ENCODE measurements at places on chromosomes 5 and 9. TPM values are rescaled to one million over a fixed set of nuclear protein-coding genes. Genes with fewer than 3 reads are reported as not detected.

OR1J2 gene
- total RNA-seq: not detected

DNA sequence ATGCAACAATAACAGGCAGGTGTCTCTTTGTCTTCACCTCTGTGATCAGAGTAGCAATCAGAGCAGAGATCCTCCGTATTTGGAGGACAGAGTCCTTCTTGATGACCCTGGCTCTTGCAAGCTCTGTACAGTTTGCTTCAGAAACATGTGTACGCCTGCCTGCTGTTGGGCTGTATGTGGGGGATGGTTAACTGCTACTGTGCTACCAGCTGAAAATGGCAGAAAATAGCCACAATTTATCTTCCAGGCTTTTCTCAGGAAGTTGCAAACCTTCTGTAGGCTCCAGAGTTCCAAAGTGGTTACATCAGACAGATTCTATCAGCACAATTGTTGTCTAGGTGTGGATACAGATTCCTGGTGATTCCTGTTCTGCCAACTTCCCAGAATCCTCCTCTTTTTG, 35.5 kb downstream of the DDX46 start:
- no peak for DNase-seq

ADAMTS16 gene
- 0.27 TPM for total RNA-seq

- DNase-seq: no peak
Measured at GRCh38 chr9:17082343-17083064, 52.3 kb upstream of the CNTLN start.

- no peak for DNase-seq
Measured at GRCh38 chr9:114824110-114824509, 18.3 kb upstream of the TNFSF15 start.

TMC1 gene
- not detected for total RNA-seq

DNA sequence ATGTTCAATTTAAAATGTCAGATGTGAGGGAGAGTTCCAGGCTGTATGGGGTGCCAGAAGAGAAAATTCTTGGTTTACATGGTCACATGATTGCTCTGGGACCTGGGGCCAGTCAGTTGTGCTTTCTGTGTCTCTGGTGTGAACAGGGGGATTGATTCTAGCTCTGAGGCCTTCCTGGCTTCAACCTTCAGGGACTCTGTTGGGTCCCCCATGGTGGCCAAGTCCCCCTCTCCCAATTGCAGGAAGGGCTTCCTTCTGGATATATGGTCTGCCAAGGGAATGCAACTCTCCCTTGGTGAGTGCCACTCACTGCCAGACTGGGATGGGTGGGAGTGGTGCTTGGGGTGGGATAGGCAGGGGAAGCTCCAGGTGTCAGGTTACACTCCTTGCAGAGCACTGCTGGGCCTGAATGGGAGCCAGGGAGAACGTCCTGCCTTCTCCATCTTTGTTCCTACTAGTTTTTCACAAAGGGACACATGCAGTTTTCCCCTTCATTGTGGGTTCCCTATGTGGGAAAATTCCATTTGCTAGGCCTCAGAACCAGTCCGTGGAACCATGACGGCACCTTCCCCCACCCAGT, 153.2 kb downstream of the MELK start:
- no peak for DNase-seq

- no peak for DNase-seq
Measured at GRCh38 chr5:62450259-62450658, 37.7 kb downstream of the IPO11 start.

DNA sequence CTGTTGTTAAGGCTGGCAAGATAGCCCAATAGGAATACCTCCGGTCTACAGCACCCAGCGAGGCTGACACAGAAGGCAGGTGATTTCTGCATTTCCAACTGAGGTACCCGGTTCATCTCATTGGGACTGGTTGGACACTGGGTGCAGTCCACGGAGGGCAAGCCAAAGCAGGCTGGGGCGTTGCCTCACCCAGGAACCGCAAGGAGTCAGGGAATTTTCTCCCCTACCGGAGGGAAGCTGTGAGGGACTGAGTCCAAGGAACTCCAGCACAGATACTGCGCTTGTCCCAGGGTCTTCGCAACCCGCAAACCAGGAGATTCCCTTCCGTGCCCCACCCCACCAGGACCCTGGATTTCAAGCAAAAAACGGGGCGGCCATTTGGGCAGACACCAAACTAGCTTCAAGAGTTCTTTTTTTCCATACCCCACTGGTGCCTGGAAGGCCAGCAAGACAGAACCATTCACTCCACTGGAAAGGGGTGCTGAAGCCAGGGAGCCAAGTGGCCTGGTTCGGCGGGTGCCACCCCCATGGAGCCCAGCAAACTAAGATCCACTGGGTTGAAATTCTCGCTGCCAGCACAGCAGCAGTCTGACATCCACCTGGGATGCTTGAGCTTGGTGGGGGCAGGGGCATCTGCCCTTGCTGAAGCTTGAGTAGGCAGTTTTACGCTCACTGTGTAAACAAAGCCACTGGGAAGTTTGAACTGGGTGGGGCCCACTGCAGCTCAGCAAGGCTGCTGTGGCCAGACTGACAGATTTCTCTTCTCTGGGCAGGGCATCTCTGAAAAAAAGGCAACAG, 647.2 kb downstream of the BNC2 start:
- no peak for DNase-seq

DNA sequence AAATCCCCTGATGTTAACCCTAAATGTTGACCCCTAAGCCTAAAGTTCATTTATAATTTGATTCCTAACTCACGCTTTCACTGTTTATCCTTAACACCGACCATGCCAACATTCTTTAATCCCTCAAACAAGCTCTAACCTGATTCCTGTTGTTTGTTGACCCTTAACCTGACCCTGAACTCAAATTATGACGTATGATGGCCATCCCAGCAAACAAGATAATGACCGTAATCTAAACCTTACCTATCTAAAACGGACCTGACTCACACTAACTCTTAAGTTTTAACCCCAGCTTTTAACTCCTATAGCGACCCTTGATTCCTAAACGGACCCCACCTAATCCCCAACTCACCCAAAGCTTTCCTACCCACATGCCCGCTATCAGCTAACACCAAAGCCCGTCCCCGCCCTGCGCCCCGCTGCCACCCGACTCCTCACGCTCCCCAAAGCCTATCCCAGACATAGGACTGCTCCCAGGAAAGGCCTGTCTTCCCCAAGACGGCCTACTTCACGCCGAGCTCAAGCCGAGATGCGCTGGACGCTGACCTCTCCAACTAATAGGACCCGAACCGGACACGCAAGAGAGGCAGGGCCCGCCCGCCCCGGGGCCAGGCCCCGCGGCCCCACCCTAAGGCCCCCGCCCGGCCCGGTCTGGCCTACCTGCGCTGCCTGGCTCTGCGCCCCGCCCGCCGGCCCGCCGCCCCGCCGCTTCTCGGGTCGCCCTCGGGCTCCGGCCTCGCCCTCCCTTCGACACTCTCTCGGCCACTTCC, 395 bp downstream of the TLN1 start:
- DNase-seq: no peak

- no peak for DNase-seq
Measured at GRCh38 chr9:123631862-123632261, 275.9 kb downstream of the CRB2 start.

DNA sequence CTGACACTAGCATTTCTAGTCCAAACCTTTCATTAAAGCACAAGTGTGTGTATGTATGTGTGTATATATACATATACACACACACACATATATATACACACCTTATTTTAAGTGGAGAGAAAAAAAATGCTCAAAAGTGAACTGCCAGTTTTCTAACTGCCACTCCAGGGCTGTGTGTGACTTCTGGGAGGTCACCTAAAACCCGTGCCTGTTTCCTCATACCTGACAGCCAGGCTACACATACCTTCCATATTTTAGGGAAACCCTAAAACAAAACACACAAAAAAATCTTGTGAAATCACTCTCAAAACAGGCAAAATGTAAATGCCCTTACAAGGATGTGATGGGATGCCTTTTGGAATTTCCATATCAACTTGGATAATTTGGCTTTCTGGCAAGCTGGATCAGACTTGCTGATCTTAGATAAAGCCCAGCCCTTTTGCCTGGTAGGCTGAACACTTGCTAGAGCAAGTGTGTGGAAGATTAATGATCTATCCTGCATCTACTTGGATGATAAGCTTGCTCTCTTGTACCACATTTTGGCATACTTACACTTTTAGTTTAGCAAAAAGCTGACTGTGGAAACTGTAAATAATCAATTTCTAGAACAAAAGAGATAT, 127.8 kb downstream of the GNAQ start:
- DNase-seq: no peak

PLCXD3 gene
- 39.6 TPM for total RNA-seq

DNA sequence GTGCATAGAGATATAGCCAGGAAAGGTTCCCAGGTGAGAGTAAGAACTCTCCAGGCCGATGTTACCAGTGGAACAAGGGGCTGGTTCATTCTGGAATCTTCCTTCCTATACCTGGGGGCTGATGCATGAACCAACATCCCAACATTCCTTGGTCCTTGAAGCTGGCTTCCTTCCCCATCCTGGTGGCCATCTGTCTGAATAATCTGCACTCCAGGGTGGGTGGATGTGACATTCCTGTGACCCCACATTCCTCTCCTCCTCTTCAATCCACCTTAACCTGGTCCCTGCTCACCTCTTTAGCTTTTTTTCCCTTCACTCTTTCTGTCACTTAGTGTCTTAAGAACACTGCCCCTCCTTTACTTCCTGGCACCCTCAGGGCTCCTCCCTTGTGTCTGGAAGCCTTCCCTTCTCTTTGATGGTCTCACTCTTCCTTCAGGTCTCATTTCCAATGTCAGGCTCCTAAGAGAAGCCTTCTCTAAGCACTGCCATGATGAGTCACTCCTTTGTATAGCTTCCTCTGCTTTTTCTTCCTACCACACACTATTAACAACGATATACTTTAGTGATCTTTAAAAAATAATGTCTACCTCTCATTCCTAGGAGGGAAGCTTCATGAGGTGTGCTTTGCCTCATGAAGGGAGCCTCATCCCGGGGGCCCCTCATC, 80.3 kb downstream of the BOD1 start:
- DNase-seq: no peak

DNA sequence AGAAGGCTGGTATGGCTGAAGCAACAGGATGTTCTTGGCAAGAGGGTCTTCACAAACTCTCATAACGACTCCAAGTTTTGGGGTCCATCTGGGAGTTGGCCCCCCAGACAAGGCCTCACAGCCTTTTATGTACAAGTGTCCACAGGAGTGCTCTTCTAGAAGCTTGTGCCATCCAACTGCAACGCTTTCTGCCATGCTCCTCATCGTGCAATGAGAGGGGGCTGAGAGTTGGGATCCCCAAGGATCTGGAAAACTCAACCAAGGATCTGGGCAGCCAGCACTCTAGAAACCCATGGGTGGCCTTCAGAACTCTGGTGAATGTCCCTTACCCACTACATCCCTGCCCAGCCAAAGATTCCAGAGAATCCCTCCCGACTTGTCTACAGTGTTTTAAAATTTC, 8.5 kb upstream of the AMBP start:
- DNase-seq: no peak

DNA sequence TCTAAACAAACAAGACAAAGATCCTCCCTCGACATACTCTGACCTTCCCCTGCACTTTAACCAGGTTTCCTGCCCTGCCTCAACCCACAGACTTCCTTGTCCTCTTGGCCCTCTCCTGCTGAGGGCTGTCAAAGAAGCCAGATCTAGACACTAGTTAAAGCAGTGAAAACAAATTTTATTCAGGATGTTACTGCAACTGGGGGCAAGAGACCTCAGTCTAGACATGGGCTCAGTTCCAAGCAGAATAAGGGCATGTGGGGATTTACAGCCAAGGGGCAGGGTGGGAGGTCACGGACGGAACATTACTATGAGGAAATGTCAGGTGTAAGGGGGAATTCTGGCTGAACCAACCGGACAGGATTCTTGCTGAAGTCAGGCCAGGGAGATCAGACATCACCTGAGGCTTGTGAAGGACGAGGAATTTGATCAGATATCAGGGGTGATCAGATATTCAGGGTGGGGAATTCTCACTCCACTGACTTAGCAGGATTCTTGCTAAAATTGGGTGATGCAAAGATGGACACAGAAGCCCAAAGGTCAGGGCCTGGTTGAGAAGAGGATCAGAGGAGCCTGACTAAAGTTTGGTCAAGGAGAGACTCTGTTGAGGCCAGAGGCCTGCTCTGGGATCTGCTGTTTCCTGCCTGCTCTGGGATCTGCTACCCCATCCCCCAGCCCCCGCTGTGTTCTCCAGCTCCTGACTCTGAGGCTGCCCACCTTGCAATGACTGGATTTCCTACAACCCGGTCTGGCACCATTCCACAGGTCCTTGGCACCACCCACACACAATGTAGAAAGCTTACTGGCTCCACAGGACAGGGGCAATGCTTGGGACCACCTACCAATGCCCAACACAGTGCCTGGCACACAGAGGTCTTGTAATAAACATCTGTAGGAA, 21.5 kb downstream of the GABBR2 start:
- DNase-seq: no peak

DNA sequence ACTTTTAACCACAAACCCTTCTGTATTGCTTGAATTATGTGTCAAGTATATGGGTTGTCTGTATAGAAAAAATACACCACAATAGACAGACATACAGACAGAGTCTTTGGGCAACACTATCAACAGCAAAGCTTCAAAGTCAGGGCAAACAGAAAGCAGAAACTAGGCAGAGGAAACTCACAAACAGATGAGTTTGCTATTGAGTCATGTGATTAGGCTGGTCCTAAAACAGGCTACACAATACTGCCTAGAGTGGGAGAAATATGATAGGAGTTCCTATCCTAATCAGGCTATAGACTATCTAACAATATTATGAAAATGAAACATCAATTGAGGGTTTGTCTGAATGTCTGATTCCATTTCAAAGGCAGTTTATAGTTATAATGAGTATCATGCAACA, 156.4 kb downstream of the EDIL3 start:
- no peak for DNase-seq

- peak; percentile 73 for DNase-seq
Measured at GRCh38 chr5:33936004-33936380, 194 bp upstream of the RXFP3 start.

GRCh38 chr5:90418214-90418613, 8.7 kb upstream of the CETN3 start:
- DNase-seq: no peak
